Right lung (tissue), 10 donors: ENCODE measurements at places on chromosomes 7 and 10. TPM values are rescaled to one million over a fixed set of nuclear protein-coding genes. Genes with fewer than 3 reads are reported as not detected.

Gene HECW1
- 3.4 TPM for polyA plus RNA-seq

Gene MAT1A
- polyA plus RNA-seq: 0.90 TPM

Gene TACC2
- polyA plus RNA-seq: 32.4 TPM

- DNase-seq: no peak
These were observed 91.5 kb downstream of the SEMA3D start for GRCh38 chr7:85095366-85095765.

GRCh38 chr10:34250722-34251121, 564.4 kb downstream of the PARD3 start:
- DNase-seq: no peak

- DNase-seq: no peak
These were observed 26.4 kb downstream of the C10orf71 start for GRCh38 chr10:49325131-49325915.

GRCh38 chr7:7491044-7491443, 44.6 kb downstream of the COL28A1 start:
- no peak for DNase-seq

DNA sequence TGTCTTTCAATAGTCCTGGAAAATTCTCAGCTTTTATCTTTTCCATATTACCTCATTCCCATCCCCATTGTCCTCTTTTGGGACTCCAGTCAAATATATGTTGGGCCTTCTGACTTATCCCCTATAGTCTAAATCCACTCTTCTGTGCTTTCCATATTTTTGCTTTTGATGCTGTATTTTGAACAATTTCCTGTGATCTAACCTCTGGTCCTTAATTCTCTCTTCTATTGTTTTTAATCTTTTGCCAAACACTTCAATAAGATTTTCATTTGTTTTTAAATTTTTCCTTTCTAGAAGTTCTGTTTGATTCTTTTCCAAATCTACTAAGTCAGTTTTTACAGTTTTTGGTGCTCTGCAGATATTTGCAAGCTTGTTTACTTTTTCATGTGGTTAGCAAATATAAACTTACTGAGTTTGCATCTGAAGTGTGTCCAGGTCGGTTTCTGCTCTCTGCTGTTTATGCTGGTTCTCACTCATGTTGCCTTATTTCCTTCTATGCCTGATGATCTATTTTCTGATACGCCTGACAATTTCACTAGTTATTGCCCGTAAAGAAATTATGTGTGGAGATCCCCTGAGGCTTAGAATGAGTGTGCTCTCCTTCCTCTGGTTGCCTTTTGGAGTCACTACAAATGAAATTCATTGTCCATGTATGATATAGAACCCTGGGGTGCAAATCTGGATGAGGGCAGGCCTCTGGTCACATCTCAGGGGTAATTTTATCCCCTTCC, 110.4 kb downstream of the RBM20 start:
- no peak for DNase-seq

DNA sequence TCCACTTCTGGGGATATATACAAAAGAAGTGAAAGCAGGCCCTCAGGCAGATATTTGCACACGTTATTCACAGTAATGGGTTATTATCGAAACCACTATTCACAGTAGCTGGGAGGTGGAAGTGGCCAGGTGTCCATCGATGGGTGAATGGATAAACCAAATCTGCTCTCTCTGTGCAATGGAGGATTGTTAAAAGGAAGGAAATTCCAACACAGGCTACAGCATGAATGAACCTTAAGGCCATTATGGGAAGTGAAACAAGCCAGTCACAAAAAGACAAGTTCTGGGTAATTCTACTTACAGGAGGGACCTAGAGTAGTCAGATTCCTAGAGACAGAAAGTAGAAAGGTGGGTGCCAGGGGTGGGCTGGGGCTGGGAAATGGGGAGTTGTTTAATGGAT, 48.5 kb upstream of the BHLHA15 start:
- DNase-seq: no peak

- DNase-seq: no peak
These were observed 839.0 kb downstream of the LRMDA start for GRCh38 chr10:76270464-76270863.

- no peak for DNase-seq
These were observed 4.8 kb upstream of the ZNRF2 start for GRCh38 chr7:30279653-30279904.

- DNase-seq: no peak
These were observed 32.5 kb downstream of the ERLIN1 start for GRCh38 chr10:100153239-100153825.

GRCh38 chr10:14586901-14587300, 187.8 kb downstream of the FAM107B start:
- DNase-seq: no peak

DNA sequence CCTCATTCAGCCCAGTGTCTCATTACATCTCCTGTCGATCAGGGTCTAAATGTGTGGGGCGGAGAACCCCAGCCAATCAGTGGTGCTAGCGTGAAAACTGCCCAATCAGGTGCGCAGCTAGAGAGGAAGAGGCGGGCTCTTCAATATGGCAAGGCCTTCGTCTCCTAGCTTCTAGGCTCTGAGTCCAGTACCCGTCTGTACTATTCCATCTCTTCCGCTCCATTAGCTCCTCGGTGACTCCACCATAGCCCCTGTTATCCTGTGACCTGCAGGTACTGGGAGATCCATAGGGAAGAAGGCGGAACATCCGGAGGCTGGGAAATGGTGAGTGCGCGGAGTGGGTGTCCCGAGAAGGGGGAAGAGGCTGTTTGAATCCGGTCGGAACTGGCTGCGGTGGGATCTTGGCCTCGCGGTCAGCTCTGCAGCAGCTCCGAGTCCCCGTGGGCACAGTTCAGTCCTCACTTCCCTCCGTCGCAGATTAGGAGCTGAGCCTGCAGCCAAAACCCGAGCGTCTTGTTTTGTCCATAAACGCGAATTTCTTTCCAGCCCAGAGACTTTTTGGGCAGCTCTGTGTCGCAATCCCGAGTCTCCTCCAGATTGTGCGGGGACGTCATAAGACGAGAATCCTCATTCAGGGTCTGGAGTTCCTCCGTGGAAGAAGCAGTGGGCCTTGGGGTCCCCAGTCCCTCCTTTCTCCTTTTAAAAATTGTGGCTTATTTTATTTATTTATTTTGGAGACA, at the start of gene ZNF727:
Gene ZNF727, plus strand, starts transcription at position 134 of the 740 bp plus-strand sequence. Its CDS starts 188 bp downstream, at position 322.
- peak; percentile 2 for DNase-seq
